Epithelial cell of prostate (primary cell): ENCODE measurements at places on chromosomes 13 and 19.
A peak's percentile ranks its signal among the peaks of the same experiment; 100 is the strongest.

DNA sequence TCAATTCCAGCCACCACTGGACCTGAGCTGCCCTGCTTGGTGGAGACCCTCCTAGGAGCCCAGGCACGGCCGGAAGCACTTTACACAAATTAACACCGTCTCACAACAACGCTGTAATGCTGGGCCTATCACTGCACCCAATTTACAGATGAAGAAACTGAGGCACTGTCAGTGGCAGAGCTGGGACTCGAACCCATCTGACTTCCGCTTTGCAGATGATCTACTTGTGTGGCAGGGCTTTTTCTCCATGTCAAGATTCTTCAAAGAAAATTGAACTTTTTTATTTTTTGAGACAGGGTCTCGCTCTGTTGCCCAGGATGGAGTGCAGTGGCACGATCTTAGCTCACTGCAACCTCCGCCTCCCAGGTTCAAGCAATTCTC is 33.8 kb downstream of the ZFR2 start:
- DNase-seq = no peak

GRCh38 chr13:94239135-94239534 is 240.3 kb downstream of the DCT start:
- no peak for DNase-seq

DNA sequence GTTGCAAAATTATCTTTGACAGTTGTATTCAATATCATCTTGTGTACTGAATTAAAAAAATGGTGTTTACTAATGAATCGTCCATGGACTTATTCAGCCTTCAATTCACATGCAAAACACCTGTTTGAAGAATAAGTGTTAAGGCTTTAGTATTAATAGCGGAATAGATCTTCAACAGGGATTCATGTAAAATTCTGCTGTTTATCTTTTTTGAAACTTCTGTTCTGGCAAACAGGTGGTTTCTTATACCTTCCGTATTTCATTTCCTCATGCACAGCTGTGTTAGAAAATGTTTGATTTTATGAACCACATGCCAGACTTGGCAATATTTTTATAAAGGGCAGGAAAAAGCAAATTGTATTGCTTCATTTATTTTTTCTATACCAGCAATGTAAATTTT is 255.7 kb downstream of the DACH1 start:
- DNase-seq = no peak

DNA sequence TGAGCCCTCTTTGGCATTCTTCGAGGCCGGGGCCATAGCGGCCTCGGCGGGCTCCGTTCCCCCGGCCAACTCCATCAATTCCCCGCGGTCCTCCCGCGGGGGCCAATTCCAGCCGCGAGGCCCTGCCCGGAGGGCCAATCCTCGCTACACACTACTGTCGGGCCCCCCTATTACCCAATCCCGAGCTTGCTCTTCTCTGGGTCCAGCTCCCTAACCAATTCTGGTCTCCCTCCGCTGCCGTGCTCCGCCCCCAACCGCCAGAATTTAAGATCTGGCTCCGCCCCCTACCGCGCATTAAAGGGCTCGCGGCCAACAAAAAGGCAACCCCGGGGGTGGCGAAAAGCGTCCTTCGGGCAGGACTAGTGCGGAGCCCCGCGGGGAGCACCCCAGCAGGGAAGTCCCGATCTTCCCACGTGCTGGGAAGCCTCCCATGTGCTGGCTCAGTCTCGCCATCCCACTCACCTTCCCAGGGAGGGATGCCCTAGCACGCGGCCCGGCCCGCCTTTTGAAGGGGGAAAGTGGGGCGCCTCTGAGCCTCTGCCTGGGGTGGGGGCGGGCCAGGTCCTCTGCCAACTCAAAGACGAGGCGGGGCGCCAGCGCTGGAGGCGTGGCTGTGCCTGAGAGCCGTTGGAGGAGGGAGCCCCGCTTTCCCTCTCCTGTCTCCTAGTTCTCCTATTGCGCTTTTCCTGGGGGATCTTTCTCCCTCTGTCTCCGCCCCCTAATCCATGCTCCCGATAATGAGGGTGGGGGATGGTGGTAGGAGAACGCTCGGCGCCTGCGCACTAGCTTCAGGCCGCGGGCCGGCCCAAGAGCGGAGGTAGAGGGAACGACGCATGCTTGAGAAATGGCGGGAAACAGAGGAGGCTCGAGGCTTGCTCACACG is 3.5 kb downstream of the LIPE start:
- DNase-seq = no peak

DNA sequence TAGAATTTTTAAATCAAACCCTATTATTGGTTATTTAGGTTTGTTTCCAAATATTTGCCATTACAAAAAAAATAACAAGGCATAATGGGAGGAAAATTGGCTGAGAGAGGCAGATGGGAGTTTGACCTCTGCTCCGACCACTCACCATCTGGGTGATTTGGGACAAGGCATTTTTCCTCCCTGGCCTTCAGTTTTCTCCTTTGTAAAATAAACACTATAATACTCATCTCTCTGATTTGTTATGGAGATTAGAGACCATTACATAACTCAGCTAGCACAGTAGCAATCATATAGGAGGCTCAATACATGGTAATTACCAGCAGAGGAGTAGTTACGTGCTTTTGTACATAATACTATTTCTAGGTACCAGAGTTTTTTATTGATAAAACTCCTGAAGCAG is 70.2 kb upstream of the STK24 start:
- DNase-seq = no peak

GRCh38 chr19:5157186-5157585 is 183.4 kb downstream of the PTPRS start:
- DNase-seq = no peak

DNA sequence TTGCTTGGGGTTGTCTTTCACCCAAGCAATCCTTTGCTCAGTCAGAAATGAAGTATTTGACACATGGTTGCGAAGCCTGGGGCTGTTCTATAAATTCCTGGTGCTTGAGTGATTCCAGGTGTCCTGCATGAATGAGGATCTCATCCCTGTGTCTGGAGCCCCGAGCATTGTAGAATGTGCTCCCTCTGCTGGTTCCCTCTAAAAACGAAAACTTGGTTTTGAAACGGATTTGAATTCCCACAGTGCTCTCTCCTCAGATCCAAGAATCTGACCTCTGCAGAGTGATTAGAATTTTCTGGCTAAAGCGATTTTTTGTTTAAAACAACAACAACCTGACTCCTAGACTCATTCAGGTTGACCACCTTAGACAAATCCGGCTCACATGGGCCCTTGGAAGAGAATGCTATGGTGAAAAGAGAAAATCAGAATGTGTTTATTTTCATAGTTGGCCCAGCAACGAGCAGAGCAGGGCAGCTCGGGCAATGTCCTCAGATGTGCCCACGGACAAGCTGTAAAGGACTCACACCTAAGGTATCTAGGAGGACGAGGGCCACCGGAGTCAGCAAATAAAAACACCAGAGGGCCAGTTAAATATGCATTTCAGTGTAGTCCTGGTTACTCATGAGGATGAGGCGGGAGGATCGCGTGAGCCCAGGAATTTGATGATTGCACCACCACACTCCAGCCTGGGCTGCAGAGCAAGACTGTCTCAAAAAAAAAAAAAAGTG is 8.7 kb upstream of the ATP12A start:
- DNase-seq = peak; percentile 76

- no peak for DNase-seq
Measured at GRCh38 chr13:77831866-77832265, 86.8 kb downstream of the EDNRB start.

DNA sequence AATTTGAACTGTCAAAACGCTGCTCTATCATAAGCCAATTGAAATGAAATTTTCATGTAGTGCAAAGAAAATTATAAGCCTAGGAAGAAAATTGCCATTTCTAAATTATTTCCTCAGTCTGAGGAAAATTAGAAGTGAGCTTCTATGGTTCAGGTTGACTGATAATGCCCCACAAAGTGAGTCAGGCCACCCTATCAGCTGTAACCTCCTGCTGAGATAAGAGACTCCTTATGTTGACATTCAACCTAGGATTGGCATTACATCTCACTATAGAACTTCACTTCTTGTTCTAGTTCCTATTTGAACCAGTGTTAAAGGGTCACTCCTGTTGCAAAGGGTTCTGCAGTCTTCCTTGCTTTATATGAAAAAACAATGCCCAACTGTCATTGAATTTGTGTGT is 32.6 kb upstream of the RFC3 start:
- no peak for DNase-seq

DNA sequence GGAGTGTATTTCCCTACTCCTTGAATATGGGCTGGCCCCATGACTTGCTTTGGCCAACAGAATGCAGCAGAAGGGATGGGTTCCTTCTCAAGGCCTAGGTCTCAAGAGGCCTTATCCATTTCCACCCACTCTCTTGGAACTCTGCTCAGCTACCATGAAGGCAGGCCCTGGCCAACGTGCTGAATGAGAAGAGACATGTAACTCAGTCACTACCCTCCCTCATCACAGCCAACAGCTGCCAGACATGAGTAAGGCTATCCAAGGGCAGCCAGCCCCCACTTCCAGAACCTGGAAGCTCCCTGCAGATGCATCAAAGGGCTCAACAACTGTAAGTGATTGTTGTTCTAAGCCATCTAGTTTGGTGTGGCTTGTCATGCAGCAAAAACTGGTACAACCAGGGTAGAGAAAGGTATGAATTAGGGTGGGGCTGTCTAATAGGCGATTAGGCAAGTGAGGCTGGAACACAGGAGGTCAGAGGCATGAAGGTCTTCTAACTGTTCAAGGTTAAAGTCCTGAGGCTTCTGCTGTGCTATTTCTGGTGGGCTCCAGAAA is 1.4 kb upstream of the RASL11A start:
- no peak for DNase-seq
